A172 (cell line): ENCODE measurements at places on chromosomes 2 and 18.
A peak's percentile ranks its signal among the peaks of the same experiment; 100 is the strongest.

GRCh38 chr2:240369801-240370585 lies 65.5 kb upstream of the GPC1 start:
- DNase-seq, result peak; percentile 98

- DNase-seq, result no peak
These were observed 52.1 kb downstream of the RAMP1 start for GRCh38 chr2:237911363-237912017.

DNA sequence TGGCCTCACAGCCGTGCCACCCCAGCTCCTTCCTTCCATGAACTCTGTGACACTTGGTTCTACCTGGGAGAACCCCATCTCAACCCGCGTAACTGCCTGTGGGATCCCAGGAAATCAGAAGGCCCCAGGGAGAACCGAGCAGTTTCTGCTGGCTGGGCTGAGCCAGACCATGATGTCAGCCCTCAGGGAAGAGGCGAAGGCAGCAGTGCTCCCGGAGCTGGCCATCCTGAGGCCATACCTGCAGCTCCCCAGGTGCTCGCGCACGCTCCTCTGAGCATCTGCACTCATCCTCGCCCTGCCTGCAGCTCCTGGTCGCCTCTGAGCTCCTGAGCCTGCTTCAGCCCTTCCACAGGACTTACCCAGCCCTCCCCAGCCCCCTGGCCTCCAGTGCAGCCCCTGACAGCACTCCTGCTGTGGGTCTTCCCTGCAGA lies 186.1 kb downstream of the SEPTIN10 start:
- no peak for DNase-seq

- DNase-seq, result no peak
These were observed 2.3 kb downstream of the SCN1A start for GRCh38 chr2:166125557-166125956.

- no peak for DNase-seq
These were observed 38.9 kb downstream of the ZNF516 start for GRCh38 chr18:76456018-76456750.

GRCh38 chr18:57437402-57437765 lies 2.2 kb downstream of the ONECUT2 start:
- no peak for DNase-seq

DNA sequence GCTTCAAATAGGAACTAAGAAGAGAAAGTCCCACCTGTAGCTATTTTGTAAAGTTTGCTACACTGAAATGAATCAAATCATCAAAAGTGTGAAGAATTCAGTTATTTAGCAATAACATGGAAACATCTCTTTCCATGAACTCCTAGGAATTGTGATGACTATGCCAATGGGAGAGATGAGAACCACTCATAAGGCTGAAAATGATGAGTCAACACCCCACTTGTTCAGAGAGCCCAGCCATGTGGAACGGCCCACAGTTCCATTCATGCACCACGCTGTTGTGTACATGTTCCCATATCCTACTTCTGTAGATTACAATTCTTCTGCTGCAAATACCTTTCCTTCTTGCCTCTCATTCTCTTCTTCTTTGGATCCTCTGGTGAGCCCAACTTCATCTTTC lies 645.5 kb upstream of the ID2 start:
- no peak for DNase-seq

DNA sequence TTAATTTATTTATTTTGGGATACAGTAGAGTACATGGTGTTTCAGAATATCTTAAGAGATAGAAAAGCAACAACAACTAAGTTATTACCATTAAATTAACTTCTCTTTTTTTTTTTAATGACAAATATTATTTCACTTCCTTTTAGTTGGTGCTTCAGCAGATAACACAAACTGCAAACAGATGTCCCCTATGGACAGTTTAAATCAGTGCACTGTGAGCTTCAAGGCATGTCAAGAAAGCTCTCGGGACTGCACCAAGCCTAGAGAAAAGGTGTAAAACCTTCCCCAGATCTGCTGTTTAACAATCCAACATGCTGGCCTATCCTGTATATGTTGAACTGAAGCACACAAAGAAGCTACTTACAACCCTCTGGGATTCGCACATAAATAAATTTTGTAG lies 122.7 kb downstream of the TCF4 start:
- no peak for DNase-seq

DNA sequence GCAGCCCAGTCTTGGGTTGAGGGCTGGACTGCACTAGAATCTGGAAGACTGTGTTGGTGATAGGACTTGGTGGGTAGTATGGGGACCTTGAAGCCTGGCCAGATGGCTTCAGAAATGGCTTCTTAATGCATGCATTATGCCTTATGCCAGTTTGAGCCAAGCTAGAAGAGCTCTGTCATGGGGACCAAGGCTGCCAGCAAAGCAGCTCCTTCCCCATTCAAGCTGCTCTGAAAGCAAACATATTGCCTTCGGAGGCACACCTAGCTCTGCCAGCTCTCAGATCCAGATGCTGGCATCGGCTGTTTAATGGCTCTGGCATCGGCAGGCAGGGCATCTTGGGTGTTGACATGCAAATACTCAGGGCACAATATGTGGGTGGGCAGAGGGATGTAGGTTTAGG lies 59.0 kb upstream of the IGFBP5 start:
- DNase-seq, result no peak

DNA sequence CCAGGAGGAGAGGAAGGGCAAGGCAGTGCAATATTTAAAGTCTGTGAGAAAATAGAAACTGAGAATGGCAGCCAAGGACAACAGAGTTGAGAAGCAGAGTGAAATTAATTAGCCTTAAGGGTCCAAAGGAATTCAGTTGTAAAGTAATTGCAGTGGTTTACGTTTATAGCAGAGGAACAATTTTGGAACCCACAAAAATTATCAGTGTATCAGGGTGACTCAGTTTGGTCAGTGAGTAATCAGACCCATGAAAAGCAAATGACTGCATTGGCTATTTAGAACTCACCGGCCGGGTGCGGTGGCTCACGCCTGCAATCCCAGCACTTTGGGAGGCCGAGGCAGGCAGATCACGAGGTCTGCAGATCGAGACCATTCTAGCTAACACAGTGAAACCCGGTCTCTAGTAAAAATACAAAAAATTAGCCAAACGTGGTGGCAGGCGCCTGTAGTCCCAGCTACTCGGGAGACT lies 245.8 kb upstream of the SLC39A10 start:
- DNase-seq, result peak; percentile 94

GRCh38 chr18:73952296-73952946 lies 195.2 kb downstream of the FBXO15 start:
- peak; percentile 6 for DNase-seq

- DNase-seq, result no peak
These were observed 47.1 kb downstream of the PLCL1 start for GRCh38 chr2:197851451-197851850.

DNA sequence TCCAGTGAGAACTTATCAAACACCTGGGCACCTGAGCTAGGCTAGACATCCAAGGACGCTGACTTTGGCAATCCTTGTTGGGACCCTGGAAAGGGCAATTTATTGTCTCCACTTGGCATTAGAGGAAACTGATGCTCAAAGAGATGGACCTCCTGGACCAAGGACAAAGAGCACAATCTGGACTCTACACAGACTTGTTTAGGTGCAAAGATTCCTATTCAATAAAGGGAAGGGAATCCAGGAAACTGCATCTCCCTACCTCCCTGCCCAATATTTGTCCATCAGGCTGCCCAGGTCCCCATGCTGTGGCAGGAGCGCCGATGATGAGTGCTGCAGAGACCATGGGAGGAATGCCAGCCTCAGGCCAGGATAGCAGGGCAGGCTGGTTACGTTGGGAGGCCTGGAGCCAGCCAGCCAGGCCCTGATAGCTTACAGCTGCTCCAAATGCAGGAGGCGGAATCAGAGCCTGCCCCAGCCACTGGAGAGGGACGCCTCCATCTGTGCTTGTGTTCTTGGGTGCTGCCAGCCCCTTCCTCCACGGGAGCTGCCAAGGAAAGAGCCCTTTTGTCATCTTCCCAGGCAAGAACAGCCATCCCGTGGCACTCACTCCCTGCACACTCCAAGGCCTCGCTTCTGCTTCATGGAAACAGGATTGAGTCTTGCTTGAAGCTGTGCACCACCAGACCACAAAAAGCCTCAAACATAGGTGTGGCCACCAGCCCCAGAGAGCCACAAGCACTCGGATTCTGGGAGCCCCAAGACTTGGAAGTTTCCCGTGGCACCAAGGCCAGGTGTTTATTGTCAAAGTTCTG lies 60.0 kb downstream of the HS1BP3 start:
- DNase-seq, result no peak

GRCh38 chr2:113282747-113283533 lies 4.2 kb upstream of the PAX8 start:
- peak; percentile 89 for DNase-seq

- DNase-seq, result no peak
These were observed 401.2 kb downstream of the TGIF1 start for GRCh38 chr18:3851159-3851558.

DNA sequence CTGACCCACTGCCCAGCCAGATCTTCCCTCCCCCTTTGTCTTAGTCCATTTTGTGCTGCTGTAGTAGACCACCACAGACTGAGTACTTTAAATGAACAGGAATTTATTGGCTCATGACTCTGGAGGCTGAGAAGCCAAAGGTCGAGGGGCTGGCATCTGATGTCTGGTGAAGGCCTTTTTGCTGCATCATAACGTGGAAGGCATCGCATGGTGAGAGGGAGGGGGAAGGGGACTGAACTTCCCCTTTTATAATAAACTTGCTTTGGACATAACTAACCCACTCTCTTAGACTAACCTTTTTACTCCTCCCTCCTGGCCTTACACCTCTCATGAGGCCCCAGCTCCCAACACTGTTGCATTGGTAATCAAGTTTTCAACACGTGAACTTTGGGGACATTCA lies 83.8 kb downstream of the MAP4K4 start:
- DNase-seq, result no peak

DNA sequence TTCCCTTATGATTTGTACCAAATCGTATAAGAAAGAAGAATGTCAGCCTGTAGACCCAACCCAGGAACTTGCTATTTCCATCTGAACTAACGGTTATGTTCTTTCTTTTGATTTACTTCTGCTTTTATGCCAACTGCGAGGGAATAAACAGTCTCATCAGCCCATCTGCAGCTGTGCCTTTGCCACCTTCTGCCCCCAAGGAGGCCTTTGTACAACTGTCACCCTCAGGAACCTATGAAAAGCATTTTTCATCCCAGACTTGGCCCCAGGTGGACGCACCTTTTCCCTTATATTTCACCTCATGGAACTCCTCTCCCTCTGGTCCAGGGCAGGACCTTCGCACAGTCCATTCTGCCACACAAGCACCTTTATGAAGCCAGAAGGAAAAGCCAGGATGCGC lies 109.8 kb downstream of the AOX1 start:
- DNase-seq, result no peak

DNA sequence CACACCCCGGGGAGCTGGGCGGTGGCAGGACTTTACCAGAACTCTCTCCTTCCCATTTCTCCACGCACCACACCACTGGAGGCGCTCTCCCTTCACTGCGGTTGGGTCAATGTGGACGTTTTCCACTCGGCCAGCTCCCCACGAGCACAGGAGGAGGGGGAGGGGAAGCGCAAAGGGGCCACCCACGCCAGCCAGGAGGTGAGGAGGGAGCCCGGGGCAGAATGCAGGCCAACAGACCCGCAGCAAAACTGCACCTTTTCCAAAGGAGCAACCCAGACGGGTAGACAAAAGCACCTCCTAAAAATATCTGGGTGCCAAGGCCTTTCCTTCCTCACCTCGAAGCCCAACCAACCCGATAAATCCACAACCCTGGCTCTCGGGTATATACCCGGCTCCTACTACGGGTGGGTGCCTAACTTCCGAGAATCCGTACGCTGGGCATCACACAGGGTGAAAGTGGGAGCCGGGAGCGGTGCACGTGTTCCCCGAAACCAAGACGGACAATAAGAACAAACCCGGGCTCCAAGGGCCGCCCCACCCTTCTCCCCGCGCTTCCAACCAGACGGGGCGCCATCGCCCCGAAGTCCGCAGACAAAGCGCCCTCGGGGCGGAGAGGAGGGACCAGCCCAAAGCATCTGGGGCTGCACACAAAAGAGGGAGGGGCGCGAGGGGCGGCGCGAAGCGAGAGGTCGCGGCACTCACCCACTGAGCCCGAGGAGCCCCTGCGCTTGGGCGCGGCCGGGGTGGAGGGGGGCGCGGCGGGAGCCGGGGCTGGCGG lies 1.0 kb downstream of the RTN4 start:
- DNase-seq, result peak; percentile 70

DNA sequence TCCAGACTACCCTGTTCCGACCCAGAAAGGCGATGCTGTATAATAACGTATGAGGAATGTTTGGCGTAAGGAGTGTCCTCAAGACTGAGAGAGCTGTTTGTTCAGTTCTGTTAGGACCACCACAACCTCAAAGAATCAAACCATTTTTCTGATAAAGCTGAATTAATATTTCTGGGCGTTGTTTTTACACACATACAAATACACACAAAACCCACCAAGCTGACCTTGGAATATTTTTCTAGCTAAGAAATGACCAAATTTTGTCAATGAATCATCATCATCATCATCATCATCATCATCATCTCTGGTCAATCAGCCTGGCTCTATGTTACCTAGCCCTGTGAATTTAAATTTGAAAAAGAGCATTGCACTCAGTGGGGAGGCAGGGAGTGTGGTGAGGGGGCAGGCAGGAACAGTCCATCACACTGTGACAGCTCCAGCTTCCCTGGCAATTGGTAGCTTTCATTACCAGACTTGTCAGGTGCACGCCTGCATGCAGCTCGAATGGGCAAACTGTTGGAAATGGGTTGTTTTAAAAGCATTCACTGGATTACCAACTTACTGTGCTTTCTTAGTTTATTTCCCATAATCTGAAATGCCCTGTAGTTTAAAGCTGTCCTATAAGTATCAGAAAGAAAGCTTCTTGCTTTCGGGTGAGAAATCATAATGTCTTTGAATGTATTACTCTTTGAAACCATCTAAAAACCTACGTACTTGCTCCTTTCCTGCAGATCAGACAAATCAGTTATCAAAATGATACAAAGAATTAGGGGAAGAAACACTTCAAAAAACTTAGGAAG lies 6.9 kb upstream of the POU3F3 start:
- no peak for DNase-seq

GRCh38 chr2:4588606-4589005 lies 885.2 kb downstream of the DCDC2C start:
- DNase-seq, result no peak

GRCh38 chr2:184530239-184530638 lies 68.1 kb upstream of the ZNF804A start:
- no peak for DNase-seq

- no peak for DNase-seq
These were observed 517.8 kb upstream of the DSEL start for GRCh38 chr18:68034296-68034695.

DNA sequence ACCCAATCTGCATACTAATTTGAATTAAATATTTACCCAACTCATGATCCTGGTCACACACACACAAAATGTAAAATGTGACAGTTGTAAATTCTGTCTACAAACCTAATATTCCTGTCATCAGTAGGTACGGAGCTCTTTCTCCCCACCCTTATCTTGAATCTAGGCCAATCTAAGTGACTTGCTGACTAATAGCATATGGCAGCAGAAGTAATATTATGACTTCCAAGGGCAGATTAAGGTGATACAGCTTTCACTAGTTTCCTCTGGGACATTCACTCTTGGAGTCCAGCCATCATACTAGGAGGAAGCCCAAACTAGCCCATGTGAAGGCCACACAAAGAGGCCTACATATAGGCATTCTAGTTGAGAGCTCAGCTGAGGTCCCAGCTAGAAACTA lies 89.4 kb downstream of the TMEM131 start:
- DNase-seq, result peak; percentile 4
